SHP77 treated with DMSO at 0.1 percent for 48 hours (cell line): ENCODE measurements at places on chromosomes 7 and 10.

- DNase-seq: no peak
These were observed 50.5 kb downstream of the PRF1 start for GRCh38 chr10:70551971-70552422.

DNA sequence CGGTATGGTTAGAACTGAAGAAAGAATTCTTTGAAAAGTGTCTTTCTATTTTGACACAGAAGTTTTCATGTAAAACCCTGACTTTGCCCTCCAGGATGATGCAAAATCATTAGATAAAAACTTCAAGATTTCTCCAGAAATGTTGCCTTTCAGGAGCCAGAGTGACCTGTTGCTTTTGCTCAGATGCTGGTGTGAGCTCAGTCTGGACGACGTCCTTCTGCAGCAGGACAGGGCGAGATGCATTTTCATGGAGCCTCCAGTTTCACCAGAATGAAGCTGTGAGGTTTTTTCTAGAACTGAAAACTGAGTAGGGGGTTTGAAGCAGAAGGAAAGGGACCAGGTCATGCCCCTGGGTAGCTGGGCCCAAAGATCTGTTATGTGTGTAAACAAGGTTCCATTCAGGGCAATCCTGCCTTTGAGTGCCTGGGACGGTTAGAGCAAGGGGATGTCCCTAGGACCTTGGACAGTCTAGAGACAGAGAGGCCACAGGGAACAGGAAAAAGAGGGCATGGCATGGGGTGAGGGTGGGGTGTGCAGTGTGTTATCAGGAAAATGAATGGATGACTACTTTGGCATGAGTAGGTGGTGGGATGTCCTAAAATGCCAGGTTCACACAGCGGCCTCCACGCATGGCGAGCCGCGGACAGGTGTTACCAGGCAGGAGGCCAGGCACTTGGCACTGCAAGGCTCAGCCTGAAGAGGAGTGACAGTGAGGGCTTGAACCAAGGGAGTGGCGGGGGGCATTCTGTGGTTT is 356.3 kb downstream of the CXCL12 start:
- DNase-seq: no peak

DNA sequence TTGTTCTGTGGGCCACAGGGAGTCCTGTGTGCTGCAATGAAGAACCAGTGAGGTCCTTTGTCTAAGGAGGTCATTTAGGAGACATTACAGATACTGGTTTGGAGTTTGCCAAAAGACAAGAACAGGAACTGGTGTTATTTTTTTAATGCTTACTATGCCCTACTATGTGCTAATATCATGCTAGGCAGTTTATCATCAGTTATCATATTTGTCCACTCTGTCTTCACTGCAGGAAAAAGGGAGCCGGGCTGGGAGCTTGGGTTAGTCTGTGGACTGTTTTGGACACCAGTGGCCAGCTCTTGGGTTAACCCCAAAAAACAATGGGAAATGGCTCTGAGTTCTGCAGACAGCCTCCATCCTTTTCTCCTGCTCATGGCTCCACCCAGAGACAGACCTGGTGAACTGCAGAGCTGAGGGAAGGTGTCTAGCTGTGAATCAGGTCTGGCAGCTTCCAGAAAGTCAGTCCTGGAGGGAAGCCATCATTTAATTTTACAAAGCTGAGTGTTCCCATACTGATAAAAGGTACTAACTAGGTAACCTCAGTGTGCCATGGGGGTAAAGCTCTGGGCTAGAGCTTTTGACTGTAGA is 101.2 kb upstream of the ZNF746 start:
- no peak for DNase-seq

DNA sequence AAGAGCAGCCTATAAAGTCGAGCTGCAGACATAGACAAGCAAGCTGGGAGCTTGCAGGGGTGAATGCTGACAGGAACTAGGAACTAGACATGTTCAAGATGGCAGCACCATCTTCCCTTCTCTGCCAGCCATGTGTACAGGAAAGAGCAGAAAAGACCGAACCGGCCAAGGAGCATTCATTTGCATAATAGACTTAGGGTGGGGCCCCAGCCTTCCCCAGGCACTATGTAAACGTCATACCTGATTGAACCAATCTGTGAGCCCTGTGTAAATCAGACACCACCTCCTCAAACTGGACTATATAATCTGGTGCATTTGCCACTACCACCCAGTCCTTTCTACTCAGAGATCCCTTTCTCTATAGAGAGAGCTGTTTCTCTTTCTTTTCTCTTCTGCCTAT is 106.9 kb upstream of the FAM3C start:
- DNase-seq: no peak

DNA sequence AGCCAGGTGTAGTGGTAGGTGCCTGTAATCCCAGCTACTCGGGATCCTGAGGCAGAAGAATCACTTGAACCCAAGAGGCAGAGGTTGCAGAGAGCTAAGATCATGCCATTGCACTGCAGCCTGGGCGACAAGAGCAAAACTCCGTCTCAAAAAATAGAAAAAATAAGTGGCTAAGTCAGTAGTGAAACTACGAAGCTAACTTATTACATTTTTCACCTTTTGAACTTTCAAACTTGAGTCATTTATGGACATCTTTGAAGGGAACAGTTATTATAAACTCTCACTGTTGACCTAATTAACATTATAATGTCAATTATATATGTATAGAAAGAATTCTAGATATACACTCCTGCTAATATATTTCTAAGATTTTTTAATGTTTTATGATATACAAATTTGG is 541.5 kb upstream of the C7orf33 start:
- no peak for DNase-seq

DNA sequence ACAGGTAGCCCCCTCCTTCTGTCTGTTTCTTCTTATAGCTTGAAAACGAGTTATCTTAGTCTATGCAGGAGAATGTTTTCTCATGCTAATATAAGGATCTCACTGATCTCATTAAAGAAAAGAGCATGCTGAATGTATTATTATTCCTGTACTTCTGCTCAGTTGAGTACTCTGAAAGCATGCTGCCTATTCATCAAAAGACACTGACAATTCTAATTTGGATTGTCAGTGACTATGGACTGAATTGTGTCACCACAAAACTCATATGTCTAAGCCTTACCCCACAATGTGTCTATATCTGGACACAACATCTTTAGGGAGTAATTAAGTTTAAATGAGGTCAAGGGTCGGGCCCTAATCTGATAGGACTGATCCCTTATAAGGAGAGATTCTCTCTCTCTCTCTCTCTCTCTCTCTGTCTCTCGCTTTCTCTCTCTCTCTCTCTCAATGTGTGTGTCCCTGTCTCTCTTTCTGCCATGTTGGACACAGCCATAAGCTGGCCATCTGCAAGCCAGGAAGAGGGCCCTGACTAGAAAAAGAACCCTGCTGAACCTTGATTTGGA is 98.4 kb downstream of the GNAT3 start:
- no peak for DNase-seq

DNA sequence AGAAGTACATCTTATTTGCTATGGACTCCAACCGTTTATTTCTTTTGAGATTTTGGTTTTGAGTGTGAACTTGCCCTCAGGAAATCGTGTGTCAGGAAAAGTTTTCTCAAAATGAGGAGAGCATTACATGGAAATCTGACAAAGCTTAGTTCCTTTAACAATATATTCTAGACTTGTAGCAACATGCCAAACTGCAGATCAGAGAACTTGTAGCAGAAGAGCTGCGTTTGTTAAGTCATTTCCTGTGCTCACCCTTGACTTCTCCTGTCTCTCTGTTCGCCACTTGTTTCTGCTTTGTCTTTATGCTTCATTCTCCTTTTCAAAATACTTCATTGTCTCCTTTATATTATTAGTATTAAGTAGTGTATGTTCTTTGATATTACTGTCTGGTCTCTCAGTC is 116.6 kb upstream of the FOXP2 start:
- no peak for DNase-seq

- DNase-seq: no peak
These were observed 1066.5 kb downstream of the TYW1 start for GRCh38 chr7:68063171-68063570.

DNA sequence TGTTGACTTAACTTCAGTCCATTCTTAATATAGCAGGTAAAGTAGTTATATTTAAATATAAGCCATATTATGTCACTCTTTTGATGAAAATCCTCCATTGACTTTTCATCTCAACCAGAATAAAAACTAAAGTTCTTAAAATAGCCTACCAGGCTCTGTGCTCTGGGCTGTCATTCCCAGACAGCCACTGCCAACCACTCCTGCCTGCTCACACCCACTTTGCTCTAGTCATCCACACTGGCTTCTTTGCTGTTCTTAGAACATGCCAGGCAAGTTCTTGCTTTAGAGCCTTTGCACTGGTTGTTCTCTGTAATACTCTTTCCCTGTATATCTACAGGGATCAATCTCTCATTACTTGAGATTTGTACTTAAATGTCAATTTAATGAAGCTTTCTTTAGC is 80.6 kb downstream of the ZEB1 start:
- DNase-seq: no peak

DNA sequence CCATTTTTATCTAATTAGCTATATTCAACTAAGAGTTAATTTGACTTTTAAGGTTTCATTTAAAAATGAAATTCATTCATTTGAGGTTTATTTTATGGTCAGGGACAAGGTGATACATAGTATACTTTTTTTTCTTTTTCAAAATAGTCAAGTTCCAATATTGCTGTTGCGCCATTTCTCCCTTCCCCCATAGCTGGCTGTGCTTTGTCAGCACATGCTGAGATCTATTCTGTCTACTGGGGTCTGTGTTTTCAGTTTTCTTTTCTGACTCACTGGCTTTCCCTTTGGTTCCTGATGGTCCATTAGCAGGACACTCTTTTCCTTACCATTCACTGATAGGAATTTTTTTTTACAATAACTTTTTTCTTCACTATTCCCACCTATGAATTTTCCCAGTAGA is 336.4 kb upstream of the TMEM229A start:
- no peak for DNase-seq

DNA sequence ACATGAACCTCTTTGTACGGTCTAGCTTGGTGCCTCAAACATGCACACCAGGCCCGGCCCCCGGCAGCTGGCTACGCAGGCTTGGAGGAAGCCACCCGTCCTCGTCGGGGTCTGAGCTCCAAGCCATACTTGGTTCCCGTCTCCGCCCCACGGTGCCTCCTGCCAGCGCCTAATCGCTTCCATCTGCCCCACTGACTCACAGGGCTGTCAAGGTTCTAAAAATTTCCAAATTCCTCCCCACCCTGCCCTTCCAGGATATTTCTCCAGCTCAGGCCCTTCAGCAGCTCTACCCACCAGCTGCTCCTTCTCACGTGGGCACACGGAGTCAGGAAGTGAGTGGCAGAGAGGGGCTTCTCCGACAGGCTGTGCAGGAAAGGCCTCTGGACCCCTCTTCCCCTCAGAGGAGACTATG is 38.8 kb downstream of the TMEM270 start:
- DNase-seq: no peak

DNA sequence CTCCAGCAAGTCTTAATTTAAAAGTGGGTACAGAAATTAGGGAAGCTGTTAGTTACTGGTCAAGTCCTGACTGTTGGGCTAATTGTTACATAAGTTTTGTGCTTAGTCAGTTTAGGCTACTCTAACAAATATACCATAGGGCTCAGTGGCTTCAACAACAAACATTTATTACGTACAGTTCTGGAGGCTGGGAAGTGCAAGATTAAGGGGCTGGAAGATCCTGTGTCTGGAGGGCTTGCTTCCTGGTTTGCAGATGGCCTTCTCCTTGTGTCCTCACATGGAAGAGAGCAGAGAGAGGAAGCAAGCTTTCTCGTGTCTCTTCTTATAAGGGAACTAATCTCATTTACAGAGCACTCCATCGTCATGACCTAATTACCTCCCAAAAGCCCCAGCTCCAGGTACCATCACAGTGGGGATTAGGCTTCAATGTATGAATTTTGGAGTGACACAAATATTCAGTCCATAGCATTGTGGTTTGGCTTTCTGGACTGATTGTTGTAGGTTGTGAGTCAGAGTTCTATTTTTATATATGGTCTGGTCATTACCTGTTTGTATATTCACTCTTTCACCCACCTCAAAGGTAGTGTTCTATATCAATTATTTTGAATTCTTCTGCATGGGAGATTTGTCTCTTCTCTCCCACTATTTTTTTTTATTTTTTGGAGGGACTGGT is 17.1 kb downstream of the ST7 start:
- DNase-seq: no peak

DNA sequence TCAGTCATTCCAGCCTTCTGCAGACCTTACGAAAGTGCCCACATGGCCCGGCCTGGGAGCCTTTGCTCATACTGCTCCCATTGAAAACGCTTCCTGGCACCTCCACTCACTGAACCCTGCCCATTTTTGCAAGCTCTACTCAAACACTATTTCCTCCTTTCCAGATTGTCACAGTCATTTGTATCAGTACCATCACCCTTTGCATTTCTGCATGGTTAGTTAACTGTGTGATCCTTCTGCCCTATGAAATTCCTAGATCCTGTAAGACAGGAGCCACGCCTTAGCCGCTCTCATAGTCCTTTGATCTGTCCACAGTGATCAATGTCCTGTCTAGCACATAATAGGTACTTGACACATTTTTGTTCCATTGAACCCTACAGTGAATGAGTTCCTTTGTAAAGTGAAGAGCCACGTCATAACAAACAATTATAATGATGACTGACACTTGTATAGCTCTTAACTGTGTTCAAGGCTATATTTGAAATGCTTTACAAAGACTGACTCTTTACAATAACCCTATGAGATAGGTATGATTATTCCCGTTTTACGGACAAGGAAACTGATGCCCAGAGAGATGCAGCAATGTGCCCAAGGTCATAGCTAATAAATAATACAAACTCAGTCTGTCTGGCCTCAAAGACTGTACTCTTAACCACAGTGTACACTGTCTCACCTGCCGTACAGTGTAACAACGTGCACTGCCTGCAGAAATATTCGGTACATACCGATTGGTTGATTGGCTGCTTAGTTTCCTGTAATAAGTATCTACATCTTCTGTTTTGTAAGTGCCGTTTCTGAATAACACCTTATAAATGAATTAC is 16.6 kb upstream of the ITIH2 start:
- DNase-seq: no peak

DNA sequence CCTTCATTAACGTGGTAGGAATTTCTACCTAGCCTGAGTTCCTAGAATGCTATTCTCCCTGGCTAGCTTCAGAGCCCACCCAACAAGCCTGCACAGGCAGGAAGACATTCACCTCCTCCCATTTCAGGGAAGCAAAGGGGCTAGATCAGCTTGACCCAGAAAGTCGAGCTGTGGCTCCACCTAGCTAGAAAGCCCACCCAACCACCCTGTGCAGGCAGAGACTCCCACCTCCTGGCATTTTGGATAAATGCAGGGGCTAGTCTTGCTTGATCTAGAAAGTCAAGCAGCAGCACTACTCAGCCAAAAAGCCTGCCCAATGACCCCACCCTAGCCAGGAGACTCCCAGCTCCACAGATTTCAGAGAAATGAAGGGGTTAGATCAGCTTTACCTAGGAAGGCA is 479.5 kb downstream of the SDK1 start:
- DNase-seq: no peak
